ENCODE measurements at places on chromosomes 6 and 20.

- DNase-seq = no peak
These were observed 53.5 kb downstream of the EBF4 start for GRCh38 chr20:2745936-2746635.

- DNase-seq = no peak
These were observed 664.3 kb downstream of the TENT5A start for GRCh38 chr6:81088145-81088544.

- no peak for DNase-seq
These were observed 196.5 kb upstream of the THBS2 start for GRCh38 chr6:169450097-169450496.

GRCh38 chr20:62303340-62304226, 786 bp downstream of the ADRM1 start:
- DNase-seq = no peak

DNA sequence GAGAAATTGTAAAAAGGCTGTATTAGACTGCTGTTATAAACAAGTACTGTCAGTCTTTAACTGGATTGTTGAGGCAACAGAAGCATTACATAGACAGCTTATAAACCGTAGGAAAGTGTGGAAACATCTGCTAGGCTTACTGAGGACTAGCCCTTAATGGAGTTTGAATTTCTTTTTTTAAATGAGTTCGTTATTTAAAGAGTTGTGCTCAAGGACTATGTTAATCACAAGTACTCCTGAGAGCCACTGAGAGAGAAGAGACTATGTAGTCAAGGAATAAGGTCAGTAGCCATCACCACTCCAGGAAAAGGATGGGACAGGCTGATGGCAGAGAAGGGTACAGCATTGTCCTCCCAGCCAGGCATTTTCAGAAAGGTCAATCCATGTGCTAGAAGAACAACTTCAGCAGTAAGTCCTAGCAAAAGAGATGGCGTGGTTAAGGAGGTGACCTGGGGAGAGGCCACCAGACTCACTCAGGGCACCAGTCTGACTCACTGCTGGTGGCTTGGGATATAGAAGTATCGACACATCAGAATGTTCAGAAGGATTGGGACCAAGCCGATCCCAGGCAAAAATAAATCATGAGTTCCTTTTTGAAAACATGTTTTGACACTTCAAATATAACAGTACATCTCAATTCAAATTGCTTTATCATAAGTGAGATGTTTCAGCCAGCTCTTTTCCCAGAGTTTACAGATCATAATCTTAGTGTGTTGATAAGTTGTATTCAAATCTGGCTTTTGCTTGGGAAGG, 6.4 kb downstream of the RPS12 start:
- no peak for DNase-seq

DNA sequence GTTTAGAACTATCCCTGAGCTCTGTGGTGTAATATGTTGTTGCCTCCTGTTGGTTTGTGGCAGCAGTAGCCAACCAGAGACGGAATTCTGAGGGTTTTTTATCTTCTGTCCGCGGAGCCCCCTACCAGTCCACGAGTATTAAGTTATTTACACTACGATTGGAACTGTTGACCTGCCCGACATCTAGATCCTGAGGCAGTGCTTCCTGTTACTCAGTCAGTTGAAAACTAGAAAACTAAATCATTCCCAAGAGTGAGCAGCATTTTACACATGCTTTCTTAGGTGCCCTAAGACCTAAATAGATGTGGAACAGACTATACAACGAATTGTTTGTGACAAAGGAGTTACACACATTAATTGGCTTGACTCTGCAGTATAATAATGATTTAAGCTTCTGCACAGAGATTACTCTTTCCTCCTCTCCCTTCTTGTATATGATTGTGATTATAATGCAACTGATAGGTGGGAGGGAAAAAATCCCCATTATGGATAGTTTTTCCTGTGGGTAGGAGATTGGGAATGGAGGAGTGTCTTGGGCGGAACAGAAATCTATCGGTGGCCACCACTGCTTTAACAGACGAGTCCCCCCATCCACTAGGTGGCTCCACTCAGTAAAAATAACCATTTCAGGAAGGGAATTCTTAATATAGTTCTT, 1.7 kb downstream of the LOC128125822 start:
- no peak for DNase-seq

DNA sequence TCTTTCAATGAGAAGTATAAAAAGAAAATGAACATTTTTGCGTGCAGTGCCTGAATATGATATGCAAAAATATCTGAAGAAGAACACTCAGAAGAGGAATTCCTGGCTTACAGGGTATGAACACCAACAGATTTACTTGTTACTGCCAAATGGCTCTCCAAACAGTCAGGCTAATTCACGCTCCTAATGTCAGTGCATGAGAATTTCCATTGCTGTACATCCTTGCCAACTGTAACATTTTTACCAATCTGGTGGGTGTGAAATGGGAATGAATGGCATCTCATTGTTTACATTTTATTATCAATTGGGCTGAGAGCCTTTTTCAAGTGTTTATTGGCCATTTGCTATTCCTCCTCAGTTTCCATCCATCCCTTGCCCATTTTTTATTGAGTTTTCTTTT, 365.3 kb upstream of the MAP3K7 start:
- DNase-seq = no peak

DNA sequence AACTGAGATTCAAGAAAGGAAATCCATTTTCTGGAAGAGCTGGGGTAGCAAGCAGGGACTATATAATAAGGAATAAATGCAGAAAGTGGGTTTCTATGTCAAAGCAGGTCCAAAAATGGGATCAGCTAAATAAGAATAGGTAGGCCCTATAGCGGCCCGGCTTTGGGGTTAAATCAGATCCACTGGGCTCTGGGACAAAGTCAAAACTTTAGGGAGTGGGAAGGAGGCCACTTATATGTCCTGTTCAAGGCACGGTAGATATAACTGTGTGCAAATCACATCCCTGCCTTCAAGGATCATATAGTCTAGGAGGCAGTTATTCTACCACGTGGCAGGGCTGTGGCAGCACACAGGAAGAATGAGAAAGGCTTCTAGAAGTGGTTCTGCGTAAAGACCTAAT, 191.4 kb upstream of the CDYL start:
- DNase-seq = no peak

GRCh38 chr6:159941286-159942113, 27.4 kb upstream of the IGF2R start:
- DNase-seq = no peak

- DNase-seq = no peak
These were observed 172.4 kb downstream of the ADGB start for GRCh38 chr6:146770965-146771735.

- DNase-seq = no peak
These were observed 690 bp downstream of the TULP1 start for GRCh38 chr6:35512006-35512405.

DNA sequence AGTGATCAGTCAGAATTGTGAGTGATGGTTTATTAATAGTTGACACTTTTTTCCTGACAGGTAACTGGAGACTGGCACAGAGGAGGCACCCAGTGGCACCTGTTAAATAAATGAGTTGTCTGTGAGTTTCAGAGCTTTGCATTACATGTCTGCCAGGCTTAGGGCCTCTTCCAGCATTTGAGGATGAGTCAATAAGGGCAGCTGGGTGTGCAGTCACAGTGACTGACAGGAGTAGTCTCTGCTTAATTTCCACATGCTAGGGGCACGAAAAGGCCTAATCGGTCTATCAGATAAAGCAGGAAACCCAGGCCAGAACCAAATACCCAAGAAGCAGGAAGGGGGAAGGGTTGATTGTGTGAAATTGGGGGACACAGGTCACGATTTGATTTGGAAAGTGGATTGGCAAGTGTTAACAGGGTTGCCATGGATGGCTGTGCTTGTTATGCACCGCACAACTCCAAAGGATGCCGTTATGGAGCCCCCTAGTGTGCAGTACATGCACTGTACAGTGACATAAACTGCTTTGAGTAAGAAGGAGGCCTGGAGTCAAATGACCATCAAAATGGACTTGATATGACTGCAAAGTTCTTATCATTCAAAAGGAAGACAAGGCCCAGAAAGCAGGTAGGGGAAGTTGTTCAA, 111.9 kb upstream of the GGTLC1 start:
- no peak for DNase-seq

GRCh38 chr6:45617441-45617840, 239.7 kb upstream of the SUPT3H start:
- DNase-seq = no peak

DNA sequence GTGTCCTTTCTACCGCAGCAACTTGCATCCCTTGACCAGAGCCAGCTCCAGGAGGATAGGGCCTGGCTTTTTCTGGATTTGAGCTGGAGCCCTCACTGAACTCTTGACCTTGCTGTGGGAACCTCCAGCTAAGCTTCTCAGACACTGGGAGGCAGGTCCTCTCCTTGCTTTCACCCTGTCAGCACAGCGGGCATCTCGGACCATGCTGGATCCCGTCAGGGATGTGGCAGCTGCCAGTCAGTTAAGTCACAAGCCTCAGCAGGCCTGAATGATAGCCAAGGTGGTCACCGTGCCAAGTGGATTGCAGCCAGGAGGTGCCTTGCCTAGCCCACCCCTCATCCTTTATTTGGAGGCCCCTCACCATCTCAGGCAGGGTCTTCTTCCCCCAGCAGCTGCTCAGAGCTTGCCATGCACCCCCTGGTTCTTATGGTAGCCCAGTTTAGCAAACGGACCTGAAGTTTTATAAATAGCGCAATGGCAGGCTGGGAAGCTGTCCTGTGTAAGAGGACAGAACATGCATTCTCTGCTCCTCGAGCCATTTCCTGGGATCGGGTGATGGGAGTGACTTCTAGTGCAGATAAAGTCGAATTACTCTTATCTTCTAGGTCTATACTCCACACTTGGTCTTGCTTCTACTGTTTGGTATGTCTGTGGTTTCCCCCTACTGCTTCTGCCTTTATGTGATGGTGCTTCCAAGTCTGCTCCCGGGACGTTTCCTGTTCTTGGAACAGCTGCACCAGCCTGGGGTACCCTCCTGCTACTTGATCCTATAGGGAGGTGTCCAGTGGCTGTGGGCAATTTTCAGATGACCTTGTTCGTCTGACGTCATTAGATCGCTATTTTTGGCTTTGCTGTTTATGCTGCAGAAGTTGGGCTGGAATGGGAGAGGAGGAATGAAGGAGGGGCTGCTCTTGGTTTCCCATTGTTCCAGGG, 7.1 kb upstream of the MYLK2 start:
- DNase-seq = no peak

- DNase-seq = no peak
These were observed 220.4 kb upstream of the JARID2 start for GRCh38 chr6:15025446-15025845.

DNA sequence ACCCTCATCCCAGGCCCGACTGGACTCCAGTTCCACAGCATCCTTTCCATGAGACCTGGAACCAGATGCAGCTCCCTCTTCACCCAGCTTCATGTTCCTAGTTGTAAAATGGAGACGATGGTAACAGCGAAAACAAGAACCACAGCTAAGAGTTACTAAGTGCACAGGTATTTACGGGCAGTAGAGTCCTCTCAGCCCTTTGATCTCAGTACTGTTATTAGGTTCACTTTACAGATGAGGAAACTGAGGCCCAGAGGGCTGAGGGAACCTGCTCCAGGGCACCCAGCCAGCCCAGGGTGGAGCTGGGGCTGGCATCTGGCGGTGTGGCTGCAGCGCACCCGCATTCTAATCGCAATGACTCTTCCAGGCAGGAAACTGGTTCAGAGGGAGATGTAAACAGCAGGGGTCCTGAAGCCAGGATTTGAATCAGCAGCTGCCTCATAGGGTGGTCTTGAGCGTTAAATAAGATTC, 858 bp downstream of the BCAS1 start:
- DNase-seq = no peak

GRCh38 chr20:1368448-1369199, 24.2 kb downstream of the FKBP1A start:
- DNase-seq = no peak

DNA sequence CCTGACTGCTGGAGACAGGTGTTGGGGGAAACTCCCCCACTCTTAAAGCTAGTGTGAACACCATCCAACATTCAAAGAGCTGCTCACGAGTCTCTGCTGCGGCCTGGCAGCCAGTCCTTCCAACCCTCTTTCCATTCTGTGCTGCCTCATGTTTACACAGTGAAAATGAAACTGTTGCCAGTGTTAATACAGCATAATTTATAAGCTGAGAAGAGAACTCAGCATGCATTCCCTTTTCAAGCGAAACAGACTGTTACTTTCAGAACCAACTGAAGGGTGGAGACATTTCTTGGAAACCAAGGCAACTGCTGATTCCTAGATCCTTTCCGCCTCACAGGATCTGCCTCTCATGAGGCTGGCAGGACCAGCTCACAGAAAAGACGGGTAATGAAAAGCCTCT, 533.8 kb upstream of the ID4 start:
- DNase-seq = no peak

- no peak for DNase-seq
These were observed 378.7 kb upstream of the ADGRB3 start for GRCh38 chr6:68256391-68256790.

- DNase-seq = no peak
These were observed 144.9 kb downstream of the WDR27 start for GRCh38 chr6:169556758-169557548.

- DNase-seq = no peak
These were observed 640.0 kb upstream of the GJE1 start for GRCh38 chr6:141492521-141493284.

DNA sequence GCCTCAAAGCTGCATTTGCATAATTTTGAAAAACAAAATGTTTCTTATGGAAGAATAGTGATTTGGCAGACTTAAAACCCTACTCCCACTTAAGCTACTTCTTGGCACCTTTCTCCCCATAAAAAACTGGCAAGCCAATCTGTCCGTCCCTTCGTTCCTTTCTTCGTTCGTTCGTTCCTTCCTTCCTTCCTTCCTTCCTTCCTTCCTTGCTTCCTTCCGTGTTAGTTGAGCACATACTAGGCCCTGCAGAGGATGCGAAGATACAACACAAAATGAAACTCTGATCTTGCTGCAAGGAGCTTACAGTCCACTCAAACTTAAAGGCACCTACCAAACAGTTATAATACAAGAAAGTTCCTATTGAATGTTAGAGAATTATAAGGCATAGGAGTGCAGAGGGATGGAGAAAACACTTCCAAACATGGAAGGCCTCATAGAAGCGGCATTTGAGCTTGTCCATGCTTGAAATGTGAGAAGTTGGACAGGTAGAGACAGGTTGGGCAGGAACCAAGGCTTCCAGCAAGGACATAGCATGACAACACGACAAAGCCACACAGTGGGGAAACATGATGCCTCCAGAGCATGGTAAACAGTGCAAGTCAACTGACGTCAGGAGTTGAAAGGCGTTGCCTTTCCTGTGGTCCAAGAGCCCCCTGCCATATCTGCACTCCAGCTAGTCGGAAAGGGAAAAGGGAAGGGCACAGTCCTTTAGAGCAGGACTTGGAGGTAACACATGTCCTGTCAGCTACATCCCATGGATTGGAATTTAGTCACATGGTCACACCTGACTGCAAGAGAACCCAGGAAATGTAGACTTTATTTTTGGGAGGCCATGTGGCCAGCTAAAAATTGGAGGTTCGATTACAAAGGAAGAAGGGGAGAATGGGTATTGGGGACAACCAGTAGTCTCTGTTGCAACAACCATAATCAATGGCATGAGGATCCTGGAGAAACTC, 7.0 kb downstream of the PNPLA1 start:
- DNase-seq = no peak

DNA sequence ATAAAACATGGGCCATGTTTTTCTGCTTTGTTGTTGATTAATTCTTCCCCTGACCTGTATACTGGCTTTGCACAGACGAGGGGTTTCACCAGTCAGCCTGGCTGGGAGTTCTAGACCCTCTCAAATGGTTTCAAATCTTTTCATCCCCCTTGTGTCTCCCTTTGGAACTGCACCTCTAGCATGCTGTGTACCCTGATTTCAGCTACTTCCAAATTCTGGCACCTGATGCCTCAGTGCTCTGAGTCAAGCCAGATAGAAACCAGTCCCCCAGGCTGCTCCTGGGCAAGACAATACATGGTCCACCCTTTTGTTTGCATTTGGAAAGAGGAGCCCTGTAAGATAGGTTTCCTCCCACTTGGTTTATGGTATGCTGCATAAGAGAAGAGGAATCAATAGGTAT, 290.2 kb downstream of the BTBD3 start:
- DNase-seq = no peak

All from amygdala (tissue), 56 donors.